Activated CD4-positive, alpha-beta memory T cell treated with anti-CD3 and anti-CD28 coated beads for 36 hours (primary cell): ENCODE measurements at places on chromosomes 2 and 18. TPM values are rescaled to one million over a fixed set of nuclear protein-coding genes. Genes with fewer than 3 reads are reported as not detected.

GRCh38 chr2:31134480-31134879 lies 3.8 kb downstream of the GALNT14 start:
- no peak for DNase-seq

- DNase-seq, result no peak
Measured at GRCh38 chr2:222548992-222549391, 106.9 kb downstream of the FARSB start.

GRCh38 chr2:222052934-222053367 lies 245.8 kb downstream of the PAX3 start:
- DNase-seq, result no peak

GRCh38 chr18:7814754-7815315 lies 247.7 kb downstream of the PTPRM start:
- DNase-seq, result no peak

- no peak for DNase-seq
Measured at GRCh38 chr2:60007671-60008070, 545.8 kb downstream of the BCL11A start.

DNA sequence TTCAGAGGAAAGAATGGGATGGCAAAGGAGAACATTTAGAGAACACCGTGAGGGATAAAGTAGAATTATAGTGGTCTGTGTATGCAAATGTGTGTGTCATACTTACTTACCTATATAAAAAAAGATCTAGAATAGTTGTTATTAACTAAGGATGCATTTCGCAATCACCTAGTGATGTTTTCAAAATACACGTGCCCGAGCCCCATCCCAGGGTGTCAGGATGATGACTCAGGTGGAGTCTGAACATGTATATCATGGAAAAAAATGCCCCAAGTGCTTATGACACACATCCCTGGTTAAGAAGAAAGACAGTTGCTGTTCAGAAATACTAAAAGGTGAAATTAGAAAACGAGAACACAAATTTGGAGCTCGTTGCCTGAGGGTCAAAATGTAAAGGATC lies 109.0 kb downstream of the CERS6 start:
- no peak for DNase-seq

DNA sequence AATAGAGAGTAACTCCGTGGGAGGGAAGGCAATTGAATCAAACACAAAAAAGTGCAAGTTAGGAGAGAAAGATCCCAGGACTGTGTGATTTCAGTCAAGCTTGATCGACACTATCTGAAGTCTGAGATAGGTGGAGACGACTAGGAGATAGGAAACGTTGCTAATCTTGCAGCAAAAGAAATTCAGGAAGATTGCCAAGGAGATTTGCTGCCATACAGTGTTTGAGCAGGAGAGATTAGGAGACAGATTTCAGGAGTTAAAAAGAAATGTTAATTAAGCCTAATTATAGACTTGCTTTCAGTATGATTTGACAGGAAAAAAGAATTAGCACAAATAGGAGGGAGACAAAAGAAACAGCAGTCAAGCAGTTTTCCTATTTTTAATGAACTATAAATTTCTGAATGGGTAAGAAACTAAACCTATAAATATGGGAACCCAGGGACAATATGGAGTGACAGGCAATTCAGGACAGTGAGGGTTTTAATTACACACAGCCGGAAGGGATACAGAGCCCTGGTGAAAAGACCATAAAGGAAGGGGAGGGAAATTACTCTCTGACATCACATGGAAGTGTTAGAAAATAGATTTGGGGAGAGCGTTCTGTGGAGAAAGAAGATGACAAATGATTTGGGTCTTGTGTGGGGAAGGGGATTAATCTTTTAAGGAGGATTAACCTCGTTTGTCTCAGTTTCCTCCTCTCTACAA lies 72.6 kb downstream of the SUCLG1 start:
- DNase-seq, result no peak

DNA sequence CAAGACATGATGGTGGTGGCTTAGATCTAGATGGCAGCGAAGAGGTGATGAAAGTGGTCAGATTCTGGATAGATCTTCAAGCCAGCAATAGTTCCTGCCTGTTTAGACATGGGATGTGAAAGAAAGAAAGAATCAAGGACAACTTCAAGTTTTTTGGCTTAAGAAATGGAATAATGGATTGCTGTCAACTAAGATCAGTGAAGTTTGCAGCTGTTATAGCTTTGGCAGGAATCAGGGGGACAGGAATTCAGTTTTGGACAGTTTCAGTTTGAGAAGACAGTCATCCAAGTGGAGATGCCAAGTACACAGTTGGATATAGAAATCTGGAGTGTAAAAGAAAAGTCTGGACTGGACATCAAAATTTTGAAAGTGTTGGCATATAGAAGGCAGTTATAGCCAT lies 283.7 kb upstream of the PKDCC start:
- no peak for DNase-seq

DNA sequence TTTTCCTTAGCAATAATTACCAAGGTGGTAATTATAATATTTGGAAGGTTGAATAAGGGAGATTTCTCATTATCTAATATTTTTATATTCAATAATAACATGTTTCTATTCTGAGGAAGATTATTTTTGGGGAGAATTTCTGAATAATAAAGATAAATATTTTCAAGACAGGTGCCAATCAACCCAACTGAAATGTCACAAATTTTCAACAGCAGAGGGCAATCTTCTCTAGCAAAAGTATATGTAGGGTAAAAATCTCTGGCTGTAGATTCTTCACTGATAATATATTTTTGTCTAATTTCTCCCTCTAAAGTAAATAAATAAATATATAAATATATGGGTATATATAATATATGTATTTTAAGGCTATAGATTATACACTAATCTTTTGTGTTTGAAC lies 1187.2 kb upstream of the CRIM1 start:
- DNase-seq, result no peak

GRCh38 chr18:9753846-9754245 lies 45.7 kb downstream of the RAB31 start:
- DNase-seq, result no peak

DNA sequence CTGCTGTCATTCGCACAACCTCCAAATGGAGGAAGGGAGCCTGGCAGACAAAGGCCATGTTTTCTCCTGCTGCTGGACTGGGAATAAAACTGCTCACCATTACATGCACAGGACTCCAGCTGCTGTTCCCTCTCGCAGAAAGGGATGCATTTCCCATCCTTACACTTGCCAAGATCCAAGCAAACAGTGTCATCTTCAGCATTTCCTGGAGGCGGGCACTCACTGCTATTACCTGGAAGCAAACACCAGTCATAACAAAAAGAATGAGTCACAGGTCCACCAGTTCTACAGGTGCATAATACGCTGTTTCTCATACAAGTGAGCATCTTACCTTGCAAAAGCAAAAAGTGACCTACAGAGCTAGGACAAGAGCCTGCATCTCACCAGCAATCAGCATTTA lies 22.7 kb downstream of the IAH1 start:
- DNase-seq, result peak; percentile 40

GRCh38 chr2:144322379-144322778 lies 197.5 kb downstream of the ZEB2 start:
- no peak for DNase-seq

GRCh38 chr2:31193806-31194205 lies 23.5 kb downstream of the CAPN14 start:
- no peak for DNase-seq

- no peak for DNase-seq
Measured at GRCh38 chr2:64594226-64594989, 59.3 kb downstream of the SERTAD2 start.

- no peak for DNase-seq
Measured at GRCh38 chr18:50405582-50406271, 30.9 kb downstream of the SKA1 start.

DNA sequence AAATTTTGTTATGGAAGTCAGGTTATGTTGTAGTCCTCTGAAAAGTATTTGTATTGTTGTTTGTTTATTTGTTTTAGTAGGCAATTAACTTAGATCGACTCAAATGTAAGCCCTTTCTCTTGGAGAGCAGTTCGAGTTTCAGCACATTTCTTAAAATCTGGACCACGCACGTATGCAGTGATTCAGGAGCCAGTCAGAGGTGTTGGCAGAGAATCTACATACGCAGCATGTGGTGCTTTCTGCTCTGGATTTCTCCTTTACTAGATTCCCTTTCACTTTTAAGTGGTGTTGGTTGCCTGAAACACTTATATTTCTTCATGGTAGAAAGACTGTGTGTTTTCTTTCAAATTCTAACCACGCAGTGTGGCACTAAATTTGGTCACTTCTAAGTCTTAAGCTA lies 773.9 kb upstream of the LRATD1 start:
- DNase-seq, result no peak

- no peak for DNase-seq
Measured at GRCh38 chr2:133849341-133849740, 281.1 kb upstream of the NCKAP5 start.

- DNase-seq, result no peak
Measured at GRCh38 chr2:109447251-109447661, 166.5 kb downstream of the SEPTIN10 start.

DNA sequence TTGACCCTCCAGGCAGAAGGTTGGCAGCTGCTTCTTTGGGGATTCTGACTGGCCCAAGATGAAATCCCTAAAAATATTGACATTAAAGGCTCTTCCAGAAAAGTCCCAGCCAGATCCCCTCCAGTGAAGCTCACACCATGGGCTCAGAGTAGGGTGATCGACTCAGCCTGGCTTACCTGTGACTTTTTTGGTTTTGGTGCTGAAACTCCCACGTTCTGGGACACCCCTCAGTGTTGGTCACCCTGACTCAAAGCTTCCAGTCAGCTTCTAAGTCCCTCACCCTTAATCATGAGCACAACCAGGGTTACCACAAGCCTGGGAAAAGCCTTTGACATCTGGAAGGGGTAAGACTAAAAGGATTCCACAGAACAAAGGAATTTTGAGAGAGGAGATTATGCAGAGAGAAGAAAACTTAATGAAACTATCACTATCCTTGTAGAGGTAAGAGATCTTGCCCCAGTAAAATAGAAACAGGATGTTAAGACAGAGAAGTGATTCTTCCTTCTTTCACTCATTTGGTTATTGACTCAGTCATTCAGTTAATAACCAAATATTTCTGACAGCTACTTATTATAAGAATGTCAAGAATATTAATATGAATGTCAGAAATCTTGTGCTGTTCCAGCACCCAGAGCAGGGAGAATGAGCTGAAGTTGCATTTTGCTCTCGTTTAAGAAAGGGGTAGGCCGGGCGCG lies 66.8 kb upstream of the SEC11C start:
- no peak for DNase-seq

- no peak for DNase-seq
Measured at GRCh38 chr2:66925128-66925527, 472.0 kb upstream of the ETAA1 start.

DNA sequence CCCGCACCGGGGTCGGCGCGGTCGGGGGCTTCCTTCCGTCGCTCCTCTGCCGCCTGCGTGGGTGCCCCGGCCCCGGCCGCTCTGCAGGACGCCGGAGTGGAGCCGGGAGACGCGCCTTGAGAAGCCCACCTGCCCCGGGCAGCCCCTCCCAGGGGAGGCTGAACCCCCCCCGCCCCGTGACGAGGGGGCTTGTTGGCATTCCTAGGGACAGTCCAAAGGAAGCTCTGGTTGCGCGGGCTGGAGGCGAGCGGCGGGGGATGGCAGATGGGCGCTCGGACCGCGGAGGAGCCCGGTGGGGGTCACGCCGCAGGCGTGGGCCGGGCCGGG lies 133.5 kb upstream of the MGAT5 start:
- DNase-seq, result no peak

DNA sequence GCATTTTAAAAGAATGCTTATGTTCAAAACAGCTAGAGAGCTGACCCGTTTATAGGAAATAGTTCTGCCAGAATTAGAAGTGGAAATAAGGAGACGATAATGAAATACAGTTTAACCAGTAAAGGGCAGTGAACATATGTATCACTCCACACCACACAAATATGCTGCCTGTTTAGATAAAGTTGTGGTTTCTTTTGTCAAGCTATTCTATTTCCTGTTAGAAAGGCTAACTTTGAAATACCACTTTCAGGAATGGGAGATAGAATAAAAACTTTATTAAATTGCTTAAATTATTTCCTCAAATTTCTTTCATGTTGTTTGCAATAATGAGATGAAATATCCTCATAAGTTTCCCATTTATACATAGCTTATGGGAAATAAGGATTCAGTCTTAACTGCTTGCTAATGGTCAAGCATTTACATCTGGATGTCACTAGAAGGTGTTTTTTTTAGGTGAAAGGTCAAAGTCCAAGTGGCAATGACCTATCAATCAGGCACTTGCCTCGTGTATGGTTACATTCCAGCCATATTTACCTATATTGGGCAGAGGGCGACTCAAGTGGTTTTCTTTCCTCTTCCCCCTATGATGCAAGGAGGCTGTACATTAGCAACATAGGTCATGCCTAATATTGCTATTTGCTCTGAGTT lies 148.9 kb downstream of the ZEB2 start:
- DNase-seq, result no peak

- DNase-seq, result no peak
Measured at GRCh38 chr18:77248873-77249568, 627 bp upstream of the GALR1 start.

- DNase-seq, result no peak
Measured at GRCh38 chr2:221097568-221097915, 474.6 kb downstream of the EPHA4 start.

GRCh38 chr18:75554176-75554575 lies 126.7 kb upstream of the SMIM21 start:
- no peak for DNase-seq

DNA sequence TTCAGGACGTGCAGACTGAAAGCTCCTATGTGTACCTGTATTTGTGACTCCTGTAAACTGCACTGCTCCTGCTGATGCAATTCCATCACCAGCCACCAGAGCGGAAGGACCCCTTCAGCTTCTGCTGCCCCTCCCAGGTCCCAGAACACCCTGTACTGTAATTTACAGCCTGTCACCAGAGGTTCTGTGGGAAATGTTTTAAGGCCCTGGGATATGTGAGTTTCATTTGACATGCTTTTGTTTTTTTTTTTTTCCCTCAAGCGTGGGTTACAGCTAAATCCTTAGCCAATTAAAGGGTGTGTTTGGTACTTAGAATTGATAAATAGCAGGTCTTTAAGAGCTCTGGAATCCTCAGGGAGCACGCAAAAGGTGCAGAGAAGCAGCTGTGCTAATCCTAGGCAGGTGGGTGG lies 79.4 kb downstream of the KCTD1 start:
- DNase-seq, result no peak

GRCh38 chr2:203585516-203585915 lies 50.4 kb upstream of the RAPH1 start:
- no peak for DNase-seq

DNA sequence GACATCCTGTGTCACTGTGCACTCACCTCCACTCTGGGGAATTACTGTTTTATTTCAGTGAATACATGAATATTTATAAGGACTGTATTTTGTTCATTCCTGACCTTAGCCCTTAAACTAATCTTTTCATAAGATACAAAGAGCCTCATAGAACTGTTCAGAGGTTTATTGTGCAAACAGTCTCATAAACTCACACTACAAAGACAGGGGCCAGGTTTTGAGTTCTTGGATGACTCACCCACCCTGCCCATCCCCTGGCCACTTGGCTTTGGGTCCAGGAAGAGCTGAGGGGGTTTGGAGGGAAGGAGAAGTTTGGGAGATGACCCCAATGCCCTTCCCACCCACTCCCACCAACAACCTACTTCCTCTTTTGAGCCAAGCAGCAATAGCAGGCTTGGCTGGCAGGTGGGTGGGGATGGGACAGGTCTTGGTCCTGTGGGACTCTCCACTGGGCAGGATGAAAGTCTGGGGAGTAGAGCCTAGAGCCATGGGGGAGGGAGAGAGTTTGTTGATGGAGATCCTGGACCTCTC lies 43.1 kb upstream of the IL1R2 start:
- no peak for DNase-seq

HES6 gene
- total RNA-seq, result 3.1 TPM

MOGAT1 gene
- not detected for total RNA-seq

GALR1 gene
- total RNA-seq, result not detected

PARD3B gene
- total RNA-seq, result 0.70 TPM

FEV gene
- not detected for total RNA-seq

DSG4 gene
- total RNA-seq, result not detected

FRZB gene
- not detected for total RNA-seq

FIGN gene
- total RNA-seq, result not detected

HTR2B gene
- not detected for total RNA-seq
